Lower leg skin (tissue), 4 donors: ENCODE measurements at places on chromosomes 4 and X. TPM values are rescaled to one million over a fixed set of nuclear protein-coding genes. Genes with fewer than 3 reads are reported as not detected.

TMEM144 gene
- 3.9 TPM for total RNA-seq

TLR3 gene
- total RNA-seq, result 6.2 TPM

ARMCX1 gene
- 16.7 TPM for total RNA-seq

MGST2 gene
- 83.1 TPM for total RNA-seq

TMEM150C gene
- total RNA-seq, result 5.7 TPM

CASK gene
- 22.7 TPM for total RNA-seq
